SW480 (cell line): ENCODE measurements at places on chromosomes 16 and 17.

DNA sequence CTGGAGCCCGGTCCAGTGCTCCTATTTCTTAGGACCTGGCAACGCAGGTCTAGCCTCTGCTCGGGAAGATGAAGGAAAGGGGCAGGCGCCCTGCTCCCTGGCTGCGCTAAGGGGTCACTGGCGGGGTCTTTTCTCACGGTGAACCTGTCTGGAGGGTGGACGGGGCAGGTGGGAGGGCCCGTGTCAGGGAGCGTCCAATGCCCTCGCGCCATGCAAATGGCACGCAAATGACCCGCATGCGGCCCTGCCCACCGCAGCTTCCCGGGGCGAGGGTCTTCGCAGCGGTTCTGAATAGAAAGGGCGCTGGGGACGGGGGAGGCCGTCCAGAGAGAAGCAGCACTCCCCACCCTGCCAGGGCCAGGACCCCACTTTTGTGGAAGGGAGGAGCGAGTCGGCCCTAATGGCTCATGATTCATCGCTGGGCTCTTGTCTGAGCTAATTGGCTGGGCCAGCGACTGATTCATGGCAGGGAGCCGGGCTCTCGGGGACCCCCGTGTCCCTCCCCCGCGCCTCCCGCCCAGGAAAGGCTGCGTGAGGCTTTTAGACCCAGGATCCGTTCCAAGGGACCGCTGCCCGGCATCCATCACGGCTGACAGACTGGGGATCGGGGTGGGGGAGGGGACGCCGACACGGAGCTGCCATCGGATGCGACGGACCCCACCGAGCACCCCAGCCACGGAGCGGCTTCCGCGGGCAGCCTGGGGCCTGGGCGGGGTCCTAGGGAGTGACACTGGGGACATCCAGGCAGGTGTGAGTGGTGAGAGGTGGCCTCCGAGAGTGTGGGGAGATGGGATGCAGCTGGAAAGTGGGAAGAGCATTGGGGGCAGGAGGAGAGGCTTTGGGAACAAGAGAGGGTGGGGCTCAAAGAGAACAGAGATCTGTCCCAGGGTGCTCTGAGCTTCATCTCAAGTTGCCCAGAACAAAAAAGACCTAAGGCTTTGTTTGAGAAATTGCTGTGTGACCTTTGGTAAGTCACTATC lies 25.0 kb upstream of the NGFR start:
- no peak for DNase-seq

DNA sequence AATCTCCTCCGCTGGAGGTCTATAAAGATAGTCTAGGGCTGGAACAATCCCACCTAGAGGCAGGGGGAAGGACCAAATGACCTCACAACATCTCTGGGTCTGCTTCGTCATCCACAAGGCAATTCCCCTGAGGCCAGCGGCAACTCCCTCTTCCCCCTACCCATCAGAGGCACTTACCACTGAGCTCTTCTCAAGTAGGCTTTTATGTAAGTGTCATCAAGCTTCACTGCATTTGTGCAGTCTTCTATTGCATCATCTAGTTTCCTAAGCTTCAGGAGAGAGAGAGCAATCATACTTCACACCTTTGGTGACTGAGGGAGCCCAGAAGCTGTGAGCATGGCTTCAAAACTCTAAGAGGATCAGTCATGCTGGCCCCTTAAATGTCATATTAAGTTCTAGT lies 21.0 kb downstream of the CNP start:
- no peak for DNase-seq

GRCh38 chr16:68884861-68885720 lies 41.8 kb downstream of the TANGO6 start:
- DNase-seq: no peak

- no peak for DNase-seq
Observed at GRCh38 chr16:57966204-57966771, 4.6 kb downstream of the CNGB1 start.

DNA sequence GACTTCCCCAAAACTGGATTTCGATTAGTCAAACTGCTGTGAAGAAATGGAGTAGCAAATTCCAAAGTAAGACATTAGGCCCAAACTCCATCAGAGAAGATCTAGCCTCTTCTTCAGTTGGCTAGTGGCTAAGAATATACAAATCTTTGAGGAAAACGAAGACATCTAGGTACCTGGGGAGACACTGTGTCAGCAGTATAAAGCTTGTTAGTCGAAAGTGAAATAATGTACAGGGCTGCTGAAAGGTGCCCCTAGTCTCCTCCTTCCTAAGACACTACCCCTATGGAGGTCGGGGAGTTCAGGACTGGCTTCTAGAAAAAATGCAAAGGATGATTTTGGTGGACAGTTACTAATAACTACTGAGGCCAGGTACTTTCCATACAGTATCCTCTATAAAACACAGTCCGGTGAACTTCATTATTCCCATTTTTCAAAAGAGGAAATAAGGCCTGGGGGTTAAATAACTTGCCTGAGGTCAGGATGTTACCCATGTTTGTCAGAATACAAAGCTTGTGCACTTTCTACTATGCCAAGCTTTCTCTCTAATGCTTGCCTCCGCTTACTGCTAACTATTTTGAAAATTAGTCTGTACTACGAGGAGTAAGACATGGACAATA lies 15.0 kb downstream of the DNAJC7 start:
- no peak for DNase-seq

GRCh38 chr17:68305142-68305541 lies 13.8 kb downstream of the ARSG start:
- DNase-seq: no peak

- DNase-seq: no peak
Observed at GRCh38 chr17:82907797-82908542, 68.1 kb upstream of the ZNF750 start.

DNA sequence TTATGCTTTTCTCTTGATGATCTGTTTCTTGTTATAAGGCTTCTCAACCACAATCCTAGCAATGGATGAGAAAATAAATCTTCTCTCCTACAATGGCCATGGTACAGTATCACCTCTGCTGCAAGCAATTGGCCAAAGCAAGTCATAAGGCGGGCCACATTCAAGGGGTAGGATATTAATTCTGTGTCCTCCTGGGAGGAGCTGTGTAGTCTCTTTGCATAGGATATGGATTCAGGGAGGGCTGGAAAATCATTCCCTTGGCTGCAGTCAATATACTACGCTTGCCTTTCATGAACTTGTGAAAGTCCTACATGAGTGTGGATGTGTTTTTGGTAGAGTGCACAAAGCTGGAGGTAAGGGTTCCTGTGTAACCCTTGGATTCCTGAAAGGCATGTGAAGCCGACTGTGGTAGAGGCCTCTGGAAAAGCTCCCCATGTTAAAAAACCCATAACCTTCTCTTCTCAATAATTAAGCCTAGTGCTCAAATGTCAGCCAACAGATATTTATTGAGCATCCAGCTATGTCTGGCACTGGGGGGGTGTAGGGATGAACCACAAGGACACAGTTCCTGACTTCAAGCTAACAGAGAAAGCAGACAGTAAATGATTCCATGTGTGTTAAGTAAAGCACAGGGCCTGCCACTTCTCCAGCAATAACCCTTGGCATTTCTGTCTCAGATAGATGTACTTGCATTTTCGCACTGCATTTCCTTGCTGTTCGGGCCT lies 147.6 kb upstream of the HS3ST3A1 start:
- no peak for DNase-seq

- DNase-seq: no peak
Observed at GRCh38 chr16:85524365-85524629, 88.8 kb upstream of the GSE1 start.

DNA sequence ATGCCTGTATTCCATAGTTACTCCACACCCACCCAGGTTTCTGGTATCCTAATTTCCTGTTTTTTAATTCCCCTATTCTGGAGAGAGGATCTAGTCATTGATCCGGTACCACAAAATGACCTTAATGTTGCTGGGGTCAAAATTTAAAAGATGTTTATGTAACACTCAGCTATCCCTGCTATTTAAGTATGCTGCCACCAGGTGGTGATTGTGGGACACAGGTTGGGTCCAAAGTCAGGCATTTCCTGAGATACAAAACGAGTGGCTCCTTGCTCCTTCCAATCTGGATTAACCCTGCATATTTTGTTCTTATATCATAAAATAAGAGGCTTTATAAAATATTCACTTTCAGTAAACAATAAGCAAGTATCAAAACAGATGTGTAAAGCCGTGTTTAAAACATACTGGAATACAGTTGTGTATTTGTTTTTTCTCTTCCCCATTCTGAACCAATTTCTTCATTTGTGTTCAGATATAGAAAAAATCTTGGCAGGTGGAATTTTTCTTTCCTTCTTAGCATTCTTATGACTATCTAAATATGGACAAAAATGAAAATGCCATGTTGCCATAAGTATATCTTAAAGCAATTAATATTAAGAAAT lies 16.3 kb downstream of the HS3ST4 start:
- peak; percentile 22 for DNase-seq

DNA sequence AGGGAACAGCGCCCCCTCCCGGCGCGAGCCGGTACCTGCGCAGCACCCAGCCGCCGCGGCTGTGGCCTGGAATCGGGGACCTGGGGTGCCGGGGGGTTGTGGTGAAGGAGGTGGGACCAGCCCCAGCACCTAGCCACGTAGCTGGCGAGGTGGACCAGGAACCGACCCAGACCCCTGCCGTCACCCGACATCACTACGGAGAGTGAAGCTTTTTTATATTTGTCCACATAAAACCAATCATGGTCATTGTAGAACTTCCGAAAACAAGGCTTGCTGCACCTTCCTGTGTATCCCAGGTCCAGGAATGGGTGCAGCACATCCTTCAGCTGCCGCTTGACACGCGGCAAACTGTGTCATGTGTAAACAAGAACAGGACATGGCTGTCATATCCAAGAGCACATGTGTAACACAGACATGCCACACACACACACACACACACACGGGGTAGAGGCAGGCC lies 1.3 kb downstream of the HBQ1 start:
- peak; percentile 17 for DNase-seq

DNA sequence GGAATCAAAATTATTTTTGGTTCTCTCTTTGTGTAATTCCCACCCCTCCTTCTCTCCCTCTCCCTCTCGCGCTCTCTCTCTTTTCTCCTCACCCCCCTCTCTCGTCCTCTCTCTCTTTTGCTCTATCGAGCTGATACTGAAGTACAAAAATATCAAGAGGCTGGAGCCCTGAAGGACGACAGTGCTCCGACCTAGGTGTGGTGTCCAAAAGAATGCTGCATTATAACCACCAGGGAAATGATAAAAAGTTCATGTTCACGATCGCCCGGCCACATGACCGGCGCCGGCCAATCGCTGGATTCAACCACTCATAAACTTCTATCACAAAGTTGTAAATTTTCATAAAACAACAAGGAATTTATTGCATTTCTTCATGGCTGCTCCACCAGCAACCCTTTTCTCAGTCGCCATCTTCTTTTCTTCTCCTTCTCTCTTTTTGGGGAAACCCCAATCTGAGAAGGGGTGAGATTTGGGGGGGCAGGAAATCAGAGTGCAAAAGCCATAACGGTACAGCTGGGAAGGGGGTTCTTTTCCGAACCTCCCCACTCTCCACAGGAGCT lies at the start of gene HOXB6:
Gene HOXB6 (minus strand): TSS at position 217 of the 560 bp plus-strand sequence. CDS start 6,836 bp downstream, outside the sequence.
- DNase-seq: peak; percentile 92

GRCh38 chr17:199191-199604 lies 17.7 kb upstream of the DOC2B start:
- DNase-seq: no peak

DNA sequence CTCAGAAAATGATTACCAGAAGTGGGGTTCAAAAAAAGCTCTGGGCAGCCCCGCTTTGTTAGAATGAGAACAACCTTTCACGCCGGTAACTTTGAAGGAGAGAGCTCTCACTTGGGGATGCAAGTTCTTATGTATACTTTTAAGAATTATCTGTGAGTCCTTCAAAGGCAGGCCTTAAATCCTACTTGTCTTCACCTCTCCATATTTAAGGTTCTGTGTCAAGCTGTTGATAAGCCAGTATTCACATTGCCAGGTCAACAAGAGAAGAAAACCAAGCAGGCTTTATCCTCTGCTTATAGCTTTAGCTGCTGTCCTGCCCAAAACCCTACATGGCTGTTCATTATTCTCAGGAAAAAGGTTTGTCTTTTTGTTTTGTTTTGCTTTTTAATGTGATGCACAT lies 42.9 kb downstream of the CDRT4 start:
- no peak for DNase-seq

GRCh38 chr17:8766731-8767130 lies 8.4 kb upstream of the SPDYE4 start:
- DNase-seq: no peak

GRCh38 chr17:1455291-1455796 lies 688 bp downstream of the CRK start:
- DNase-seq: peak; percentile 73

- DNase-seq: peak; percentile 8
Observed at GRCh38 chr17:77208217-77208808, 67.5 kb downstream of the SEC14L1 start.

DNA sequence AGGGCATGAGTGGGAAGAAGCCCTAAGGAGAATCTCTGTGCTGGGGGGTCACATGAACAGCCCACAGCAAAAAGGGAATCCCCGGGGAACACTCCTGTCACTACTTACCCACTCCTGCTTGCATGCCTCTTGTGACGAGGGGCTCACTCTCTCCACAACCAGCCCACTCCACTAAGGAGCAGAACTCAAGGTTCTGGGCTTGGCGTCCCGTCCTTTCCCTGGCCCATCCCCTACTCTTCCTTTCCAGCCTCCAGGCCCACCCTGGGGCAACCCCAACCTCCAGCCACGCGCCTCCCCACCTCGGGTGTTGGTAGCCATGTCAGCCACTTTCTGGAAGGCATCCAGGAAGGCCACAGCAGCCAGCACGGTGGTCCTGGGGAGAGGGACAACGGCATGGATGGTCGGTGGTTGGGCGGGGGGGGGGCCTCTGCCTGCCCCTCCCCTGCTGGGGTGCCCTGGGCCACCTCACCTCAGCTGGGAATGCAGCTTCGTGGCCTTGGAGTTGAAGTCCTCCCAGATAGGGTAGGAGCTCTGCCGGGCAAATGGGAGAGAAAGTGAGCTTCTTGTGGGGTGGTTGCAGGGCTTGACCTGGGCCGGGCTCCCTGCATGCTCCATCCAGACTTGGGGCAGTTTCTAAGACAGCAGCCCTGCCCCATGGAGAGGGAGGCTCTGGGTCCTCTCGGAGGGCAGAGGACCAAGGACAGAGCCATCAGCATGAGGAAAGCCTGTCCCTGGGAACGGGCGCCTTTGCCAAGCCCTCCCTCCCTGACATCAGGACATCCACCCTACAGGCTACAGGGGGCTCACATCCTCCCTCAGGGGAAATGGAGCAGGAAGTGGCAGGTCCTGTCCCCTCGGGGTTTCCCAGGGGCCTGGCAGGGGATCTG lies 5.1 kb downstream of the MTSS2 start:
- no peak for DNase-seq

DNA sequence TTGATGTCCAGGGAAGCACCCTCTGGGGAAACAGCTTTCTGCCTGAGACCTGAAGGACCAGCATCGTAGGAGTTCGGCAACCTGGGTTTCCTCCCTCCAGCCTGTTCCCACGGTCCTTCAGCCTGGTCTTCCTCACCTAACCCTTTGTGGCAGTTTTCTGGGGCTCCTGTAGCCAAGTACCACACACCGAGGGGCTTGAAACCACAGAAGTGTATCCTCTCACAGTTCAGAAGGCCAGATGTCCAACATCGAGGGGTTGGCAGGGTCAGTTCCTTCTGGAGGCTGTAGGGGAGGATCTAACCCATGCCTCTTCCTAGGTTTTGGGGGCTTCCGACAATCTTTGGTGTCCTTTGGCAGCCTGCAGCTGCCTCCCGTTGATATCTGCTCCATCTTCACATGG lies 381.0 kb upstream of the TNRC6C start:
- no peak for DNase-seq

GRCh38 chr16:87065446-87066132 lies 251.6 kb downstream of the C16orf95 start:
- no peak for DNase-seq
